ENCODE measurements at places on chromosomes 4 and X.

DNA sequence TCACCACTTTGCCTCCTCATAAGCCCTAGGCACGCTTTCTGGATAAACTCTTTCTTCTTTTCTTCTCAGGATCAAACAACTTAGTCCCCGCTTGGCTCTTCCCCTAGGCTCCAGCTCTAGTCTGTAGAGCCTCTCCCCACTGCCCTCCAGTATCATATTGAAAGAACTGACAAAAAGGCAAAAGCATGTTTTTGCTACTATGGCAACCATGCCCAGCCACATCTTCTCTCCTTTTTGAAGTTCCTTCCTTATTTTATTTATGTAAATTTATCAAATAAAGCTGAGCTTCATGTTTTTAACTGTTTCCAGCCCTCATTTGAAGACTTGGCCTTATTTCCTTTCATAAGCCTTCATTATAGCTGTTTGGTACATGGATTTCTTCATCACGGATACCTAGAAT lies 86.0 kb upstream of the LIMCH1 start:
- DNase-seq, result no peak

GRCh38 chr4:156313497-156313896 lies 359.8 kb upstream of the CTSO start:
- DNase-seq, result no peak

DNA sequence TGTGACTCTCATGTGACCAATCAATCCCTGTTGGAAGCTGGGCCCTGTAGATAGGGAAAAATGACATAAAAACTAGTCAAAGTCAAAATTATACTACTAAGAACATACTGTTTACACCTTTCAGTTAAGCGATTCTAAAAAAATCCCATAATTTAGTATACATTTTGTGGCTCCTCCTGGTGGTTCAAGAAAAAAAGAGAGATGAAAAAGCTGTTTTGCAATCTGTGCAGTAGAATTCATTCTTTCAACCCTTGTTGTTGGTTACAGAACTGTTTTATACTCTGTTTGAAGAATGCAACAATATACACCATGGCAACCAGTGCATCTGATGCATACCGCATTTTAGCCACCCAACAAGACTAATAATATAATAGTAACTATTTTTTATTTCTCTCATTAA lies 66.8 kb upstream of the ANK2 start:
- no peak for DNase-seq

DNA sequence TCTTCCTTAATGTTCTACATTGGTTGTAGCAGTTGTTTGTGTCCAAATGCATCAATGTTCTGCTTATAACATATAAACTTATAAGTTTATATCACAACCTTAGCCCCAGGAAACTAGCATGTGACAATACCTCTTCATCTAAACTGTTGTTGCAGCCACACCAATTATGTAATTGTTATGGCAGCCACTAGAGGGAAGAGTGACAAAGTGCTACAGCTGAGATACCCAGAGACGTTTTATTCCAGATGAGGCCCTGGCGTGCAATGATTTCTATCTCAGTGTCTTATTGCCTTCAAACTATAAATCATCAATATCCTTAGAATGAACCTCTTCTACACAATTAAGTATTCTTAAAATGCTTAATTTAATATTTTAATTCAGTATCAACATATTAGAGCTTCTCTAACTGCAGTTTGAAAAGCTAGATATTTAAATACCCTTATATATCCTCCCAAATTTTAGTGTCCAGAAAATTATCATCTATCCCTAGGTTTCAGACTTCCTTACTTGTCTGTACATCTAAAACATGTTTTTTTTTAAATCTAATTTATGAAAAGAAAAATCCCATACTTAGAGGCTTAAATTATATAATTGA lies 171.6 kb downstream of the PCDH10 start:
- DNase-seq, result peak; percentile 3

GRCh38 chr4:128463006-128463405 lies 175.4 kb upstream of the PGRMC2 start:
- no peak for DNase-seq
